Mesenteric fat pad (tissue), 1 donor: ENCODE measurements at places on chromosomes 7 and 10.

DNA sequence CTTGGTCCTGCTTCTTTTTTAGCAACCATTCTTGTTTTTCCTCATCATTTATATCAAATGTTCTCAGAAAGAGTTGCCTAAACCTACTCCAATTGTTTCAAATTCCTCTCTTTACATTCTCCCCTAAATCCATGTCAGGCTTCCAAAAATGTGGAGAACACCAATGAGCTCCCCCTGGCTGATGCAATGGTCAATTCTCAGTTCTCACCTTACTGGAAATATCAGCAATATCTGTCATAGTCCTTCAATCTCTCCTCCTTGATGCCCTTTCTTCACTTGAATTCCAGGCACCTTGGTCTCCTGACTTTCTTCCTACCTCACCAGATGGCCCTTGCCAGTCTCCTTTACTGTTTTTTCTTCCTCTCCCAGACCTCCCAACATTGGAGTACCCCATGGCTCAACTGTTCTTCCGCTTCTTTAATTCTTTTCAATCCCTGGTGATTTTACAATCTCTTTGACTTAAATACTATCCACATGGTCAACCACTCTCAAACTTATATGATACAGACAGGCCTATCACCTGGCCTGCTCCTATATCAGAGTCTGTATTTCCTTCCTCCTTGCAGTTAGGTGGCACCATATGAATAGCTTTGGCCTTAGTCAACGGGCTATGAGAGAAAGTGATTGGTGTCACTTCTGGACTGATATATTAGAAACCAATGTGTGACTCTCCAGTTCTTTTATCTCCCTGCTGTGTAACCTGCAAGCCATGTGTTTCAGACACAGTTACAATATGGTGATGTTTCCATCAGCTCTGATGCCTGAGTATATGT lies 47.4 kb upstream of the CAV2 start:
- no peak for DNase-seq

DNA sequence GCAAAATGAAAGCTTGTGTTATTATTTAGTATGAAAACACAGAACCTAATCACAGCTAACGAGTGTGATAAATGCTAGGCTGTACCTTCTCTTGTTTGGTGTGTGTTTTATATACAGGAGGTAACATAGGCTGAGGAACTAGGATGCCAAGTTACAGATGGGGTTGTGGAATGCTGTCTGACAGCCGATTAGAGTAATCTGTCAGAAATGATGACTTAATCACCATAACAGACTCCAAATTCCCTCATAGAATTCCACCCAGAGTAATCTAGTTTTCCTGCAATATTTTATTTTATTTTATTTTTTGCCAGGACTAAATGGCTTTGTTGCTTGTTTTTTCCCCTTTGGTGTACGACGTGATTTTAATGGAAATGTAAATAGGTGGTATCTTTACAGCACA lies 221.2 kb downstream of the CELF2 start:
- no peak for DNase-seq

DNA sequence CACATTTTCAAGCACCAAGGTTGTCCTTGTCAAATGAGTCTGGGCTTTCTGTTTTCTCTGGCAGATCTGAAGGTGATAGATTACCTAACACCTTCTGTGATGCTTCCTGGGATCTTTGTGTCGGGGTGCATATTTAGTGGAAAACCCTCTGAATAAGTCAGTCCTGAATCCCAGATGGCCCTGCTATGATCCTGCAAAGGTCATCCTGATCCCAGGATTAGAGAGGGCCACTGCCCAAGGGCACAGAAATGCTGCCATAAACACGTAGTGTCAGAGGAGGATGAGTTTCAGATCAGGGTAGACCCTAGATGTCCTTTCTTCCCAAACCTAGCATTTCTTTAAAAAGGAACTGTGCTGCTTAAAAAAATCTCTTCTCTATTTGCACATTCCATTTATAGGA lies 19.0 kb downstream of the AGR2 start:
- no peak for DNase-seq

- DNase-seq, result no peak
Measured at GRCh38 chr7:98470485-98471240, 69.8 kb upstream of the BAIAP2L1 start.

GRCh38 chr10:52213321-52213752 lies 100.7 kb upstream of the DKK1 start:
- no peak for DNase-seq

GRCh38 chr7:2274666-2275065 lies 32.6 kb downstream of the NUDT1 start:
- no peak for DNase-seq

GRCh38 chr7:88071994-88072714 lies 138.1 kb downstream of the ADAM22 start:
- no peak for DNase-seq

DNA sequence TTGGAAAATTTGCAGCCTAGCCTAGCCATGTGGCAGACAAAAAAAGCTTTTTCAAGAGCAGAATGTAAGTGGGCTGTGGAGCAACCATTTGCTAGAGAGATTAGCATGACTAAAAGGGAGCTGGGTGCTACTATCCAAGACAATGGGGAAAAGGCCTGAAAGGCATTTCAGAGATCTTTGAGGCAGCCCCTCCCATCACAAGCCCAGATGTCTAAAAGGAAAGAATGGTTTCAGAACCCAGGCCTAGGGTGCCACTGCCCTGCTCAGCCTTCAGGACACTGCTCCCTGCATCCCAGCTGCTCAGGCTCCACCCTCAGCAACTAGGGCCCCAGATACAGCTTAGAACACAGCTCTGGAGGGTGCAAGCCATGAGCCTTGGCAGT lies 24.7 kb downstream of the PNLIPRP3 start:
- DNase-seq, result no peak

GRCh38 chr10:129405389-129405788 lies 61.7 kb upstream of the MGMT start:
- no peak for DNase-seq

DNA sequence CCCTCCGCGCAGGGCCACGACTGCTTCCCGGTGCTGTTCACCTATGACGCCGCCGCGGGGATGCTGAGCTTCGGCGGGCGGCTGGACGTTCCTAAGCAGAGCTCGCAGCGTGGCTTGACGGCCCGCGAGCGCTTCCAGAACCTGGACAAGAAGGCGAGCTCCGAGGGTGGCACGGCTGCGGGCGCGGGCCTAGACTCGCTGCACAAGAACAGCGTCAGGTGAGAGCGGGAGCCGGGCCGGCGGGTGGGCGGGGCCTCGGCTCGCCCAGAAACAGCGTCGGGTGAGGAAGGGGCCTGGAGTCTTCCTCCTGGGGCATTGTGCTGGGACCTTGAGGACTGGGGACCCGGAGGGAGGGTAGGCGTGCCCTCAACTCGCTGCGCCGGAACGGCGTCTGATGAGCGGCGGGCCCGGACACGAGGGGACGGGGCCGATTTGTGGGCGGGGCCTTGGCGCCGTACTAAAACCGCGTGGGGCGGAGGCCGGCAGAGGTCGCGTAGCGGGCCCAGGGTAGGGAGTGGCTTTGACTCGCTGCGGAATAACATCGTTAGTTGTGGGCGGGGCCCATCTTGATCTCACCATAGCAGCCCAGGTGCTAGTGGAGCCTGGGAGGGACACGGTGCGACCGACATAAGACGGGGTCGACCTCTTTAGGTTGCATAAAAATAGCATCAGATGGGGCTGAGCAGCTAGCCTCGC lies 15.6 kb downstream of the PDAP1 start:
- no peak for DNase-seq

- no peak for DNase-seq
Measured at GRCh38 chr10:21401196-21401595, 124.3 kb downstream of the SKIDA1 start.

- DNase-seq, result no peak
Measured at GRCh38 chr10:6647811-6648526, 67.9 kb upstream of the PRKCQ start.

DNA sequence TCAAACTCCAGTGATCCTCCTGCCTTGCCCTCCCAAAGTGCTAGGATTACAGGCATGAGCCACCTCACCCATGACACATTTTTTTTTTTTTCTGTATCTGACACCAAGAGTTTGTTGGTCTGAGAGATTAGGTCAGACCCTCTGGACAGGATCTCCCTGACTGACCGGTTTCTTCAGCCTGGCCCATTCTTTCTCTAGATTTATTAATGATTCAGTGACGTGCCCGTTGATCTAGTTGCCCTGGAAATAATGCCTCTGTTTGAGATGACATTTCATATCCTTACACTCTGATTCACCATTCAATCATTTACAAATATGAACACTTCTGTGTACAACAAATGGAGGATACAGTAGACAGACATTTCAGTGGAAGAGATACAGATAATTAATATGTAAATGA lies 1.4 kb upstream of the ZNF212 start:
- DNase-seq, result no peak

GRCh38 chr10:119243967-119244366 lies 36.6 kb downstream of the GRK5 start:
- no peak for DNase-seq

DNA sequence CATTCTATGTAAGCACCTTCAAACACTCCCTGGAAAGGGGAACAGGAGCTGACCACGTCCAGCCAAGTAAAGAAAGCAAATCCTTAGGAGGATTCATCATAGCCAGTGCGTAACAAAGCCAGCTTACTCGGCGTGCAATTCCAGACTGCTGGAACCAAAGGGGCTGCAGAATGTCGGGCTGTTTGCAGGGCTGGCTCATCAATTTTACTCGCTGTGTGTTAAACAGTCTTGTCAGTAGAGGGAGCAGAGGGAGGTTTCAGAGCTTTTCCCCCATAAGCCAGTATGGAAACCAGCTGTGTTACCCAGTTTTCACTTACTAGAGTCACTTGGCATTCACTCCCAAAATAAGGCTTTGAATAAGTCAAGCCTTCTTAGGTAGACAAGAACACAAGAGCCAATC lies 127.1 kb downstream of the KMT2E start:
- no peak for DNase-seq

- DNase-seq, result no peak
Measured at GRCh38 chr7:89797965-89798598, 356.2 kb upstream of the STEAP1 start.

- DNase-seq, result no peak
Measured at GRCh38 chr7:128863433-128863989, 855 bp downstream of the ATP6V1F start.

DNA sequence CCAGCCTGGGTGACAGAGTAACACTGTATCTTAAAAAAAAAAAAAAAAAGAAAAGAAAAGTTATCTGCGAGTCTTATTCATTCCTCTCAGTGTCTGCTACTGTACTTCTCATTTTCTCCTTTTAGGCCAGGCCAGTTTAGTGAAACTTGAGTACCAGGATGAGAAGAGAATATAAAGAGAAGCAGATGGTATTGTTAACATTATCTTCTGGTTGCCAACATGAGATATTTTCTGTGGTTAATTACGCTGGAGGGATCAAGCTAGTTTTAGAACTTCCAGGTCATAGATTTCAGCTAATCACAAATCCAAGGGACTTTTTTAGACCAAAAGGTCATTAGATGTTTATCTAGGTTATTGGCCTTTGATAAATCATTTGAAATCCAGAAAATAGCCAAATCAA lies 252.6 kb upstream of the SMIM30 start:
- DNase-seq, result no peak

DNA sequence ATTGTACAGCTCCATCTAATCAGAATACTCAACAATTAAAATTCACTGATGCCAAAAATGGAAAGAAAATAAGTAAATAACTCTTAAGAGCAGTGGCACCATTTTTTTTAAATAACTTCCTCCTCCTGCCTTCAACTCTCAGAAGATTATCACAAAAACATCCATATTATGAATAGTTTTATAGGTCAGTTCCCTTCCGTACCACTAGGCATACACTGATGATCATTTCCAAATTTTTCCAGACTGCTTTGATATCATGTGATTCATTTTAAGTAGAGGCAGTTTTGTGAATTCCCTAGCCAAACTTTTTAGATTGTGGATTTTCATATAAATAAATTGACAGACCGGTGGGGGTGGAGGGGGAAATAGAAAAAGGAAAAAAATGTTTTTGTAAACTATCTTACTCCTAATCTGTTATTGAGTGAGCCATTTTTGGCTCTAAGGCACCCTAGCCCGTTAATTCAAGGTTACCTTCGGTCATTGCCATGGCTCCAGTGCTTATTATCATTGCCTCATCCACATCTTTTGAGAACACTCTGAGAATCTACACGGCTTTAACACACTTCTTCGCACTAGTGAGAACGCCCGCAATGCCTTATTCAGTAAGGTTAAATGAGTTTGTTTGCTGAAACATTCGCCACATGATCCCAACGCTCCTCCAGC lies 1.0 kb downstream of the FAM107B start:
- DNase-seq, result no peak

GRCh38 chr7:33845991-33846509 lies 59.3 kb upstream of the BMPER start:
- DNase-seq, result no peak

DNA sequence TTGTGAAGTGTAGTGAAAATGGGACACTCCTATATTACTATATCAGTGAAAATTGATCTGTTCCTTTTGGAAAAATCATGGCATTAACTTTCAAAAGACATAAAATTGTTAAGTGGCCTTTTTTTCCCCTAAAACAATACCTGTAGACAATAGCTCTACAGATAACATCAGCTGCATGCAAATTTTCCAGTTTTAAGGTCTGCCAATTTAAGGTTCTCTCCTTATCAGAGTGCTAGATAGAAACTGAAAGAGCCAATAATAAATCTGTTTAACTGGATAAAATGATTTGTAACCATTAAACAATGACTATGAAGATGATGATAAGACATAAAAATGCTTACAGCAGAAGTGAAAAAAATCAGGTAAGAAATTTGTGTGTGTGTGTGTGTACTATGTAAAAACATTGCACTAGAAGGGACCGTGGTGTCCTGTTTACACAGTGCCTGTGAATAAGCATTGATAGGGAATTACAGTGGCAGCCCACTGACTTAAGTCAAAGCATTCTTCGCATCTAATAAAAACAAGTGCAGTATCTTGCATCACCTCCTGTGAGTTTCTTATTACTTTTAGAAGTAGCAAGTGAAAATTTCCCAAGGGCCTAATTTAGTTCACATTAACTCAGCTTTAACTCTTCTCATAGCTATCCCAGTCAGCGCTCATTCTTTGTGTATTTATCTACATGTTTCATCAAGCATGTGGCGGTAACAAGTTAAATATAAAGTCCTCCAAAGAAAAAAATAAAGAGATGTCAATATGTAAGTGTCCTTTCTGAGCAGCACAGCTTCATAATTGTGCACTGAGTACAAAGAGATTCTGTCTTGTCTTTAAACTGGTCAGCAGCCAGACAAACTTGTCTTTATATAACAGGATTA lies 261.9 kb downstream of the ARL4A start:
- no peak for DNase-seq

- DNase-seq, result no peak
Measured at GRCh38 chr10:52387744-52388143, 73.7 kb downstream of the DKK1 start.

GRCh38 chr7:111292026-111292470 lies 201.1 kb downstream of the LRRN3 start:
- DNase-seq, result no peak

GRCh38 chr10:30456266-30456665 lies 22.3 kb downstream of the MAP3K8 start:
- DNase-seq, result no peak

- peak; percentile 24 for DNase-seq
Measured at GRCh38 chr7:140677496-140677895, 4.8 kb downstream of the ADCK2 start.
